ENCODE measurements at places on chromosomes 7 and 10.

DNA sequence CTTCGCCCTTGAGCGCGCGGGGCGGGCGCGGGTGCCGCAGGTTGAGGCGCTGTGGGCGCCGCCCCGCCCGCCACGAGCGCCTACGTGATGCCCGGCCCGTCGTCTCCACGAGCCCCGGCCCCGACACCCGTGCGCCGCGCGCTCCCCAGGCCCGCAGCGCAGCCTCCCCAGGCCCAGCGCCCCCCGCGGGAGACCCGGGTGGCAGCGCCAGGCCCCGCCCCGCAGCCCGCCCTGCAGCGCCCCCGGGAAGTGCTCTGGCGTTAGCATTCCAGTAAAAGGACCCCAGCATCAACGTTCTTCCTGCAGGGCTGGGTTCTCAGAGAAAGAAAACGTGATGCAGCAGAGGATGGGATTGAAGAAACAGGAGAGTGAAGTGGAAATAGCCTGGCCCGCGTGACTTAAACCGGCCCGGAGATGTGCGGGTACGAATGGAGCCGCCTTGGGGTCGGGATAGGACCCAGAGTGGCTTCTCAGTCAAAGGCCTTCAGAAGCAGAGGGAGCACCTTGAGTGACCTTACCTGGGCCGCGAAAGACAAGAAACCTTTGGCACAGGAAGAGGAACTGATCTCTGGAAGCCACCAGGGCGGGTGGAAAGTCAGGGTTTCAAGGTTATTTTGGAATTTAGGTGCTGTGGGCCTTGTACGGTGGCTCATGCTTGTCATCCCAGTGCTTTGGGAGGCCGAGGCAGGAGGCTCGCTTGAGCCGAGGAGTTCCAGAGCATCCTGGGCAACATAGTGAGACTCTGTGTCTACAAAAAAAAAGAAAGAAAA, 1.8 kb downstream of the PFKP start:
- peak; percentile 47 for DNase-seq

- DNase-seq, result no peak
Observed at GRCh38 chr7:157423348-157423747, 86.5 kb downstream of the DNAJB6 start.

DNA sequence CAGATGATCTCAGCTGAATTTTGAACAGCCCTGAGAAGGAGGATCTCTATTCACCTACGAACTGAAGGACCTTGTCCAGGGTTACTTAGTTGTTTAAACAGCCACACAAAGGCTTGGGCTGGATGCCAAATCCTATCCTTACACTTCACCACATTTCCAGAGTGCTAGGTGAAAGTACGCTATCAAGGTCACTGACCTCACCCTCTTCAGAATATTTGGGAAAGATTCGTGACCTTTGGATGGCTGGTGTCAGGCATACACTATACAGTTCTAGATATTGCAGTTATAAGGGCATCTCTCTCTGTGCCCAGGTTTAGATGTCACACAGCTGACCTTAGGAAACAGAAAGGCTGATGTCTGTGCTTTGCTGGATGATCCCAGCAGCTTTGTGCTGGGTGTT, 61.2 kb upstream of the ABLIM1 start:
- DNase-seq, result no peak

- DNase-seq, result no peak
Observed at GRCh38 chr7:149813254-149814035, 24.7 kb upstream of the ZNF862 start.

DNA sequence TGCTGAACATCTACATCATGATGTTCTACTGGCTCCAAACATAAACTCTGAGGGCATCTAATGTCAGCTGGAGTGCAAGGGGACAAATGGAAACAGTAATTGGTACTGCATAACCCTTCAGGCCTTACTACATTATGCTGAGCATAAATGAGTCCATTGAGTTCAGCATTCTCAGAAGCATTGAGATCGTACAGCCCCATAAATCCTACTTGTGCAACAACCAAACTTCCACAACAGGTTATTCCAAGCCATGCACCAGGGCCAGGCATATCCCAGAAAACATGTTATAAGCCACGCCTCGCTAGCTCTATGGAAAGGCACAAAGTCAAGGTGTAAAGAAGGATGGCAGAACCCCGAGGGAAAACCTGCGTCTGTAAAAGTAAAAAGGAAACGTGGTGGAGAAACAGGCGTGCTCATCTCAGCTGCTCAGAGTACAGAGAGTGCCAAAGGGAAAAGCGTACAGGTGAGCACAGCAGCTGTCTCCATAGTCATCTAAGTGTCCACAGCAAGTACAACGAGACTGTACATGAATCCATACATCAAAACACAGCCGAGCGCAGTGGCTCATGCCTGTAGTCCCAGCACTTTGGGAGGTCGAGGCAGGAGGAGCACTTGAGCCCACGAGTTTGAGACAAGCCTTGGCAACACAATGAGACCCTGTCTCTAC, 124.6 kb downstream of the PARD3 start:
- no peak for DNase-seq

DNA sequence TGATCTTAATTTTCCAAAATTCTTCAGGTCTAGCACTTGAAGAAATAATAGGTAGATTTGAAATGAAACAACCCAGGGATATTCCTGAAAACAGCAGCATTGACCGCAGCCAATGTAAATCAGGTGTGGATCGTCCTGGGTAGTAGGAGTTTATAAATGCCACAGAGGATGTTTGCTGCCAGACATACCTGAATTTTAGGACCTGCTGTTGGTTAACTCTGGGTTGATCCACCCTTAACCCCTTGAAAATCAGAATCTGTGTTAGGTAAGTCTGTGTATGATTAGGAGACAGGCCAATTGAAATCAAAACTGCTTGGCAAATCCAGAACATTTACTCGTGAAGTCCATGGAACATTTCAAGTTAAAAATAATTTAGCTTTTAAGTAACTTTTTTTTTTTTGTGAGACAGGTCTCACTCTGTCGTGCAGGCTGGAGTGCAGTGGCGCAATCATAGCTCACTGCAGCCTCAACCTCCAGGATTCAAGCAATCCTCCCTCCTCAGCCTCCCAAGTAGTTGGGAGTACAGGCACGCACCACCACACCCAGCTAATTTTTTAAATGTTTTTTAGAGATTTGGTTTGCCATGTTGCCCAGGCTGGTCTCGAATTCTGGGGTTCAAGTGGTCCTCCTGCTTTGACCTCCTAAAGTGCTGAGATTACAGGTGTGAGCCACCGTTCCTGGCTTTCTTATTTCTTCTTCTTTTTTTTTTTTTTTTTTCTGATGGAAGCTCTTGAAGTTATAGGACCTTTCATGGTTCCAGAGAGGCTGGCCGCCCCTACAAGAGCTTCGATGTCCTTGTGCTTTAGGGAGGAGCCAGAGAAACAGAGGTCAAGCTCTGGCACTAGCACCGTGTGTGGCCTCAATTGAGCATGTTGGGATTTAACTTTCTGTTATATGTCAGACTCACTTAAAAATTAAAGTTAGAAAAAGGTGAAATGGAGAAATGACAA, 2.0 kb downstream of the POR start:
- DNase-seq, result no peak

GRCh38 chr7:30082686-30083085, 52.1 kb upstream of the MTURN start:
- DNase-seq, result no peak

- no peak for DNase-seq
Observed at GRCh38 chr10:69733791-69734261, 67.9 kb upstream of the COL13A1 start.

- no peak for DNase-seq
Observed at GRCh38 chr10:34006471-34006870, 672.0 kb upstream of the NRP1 start.

DNA sequence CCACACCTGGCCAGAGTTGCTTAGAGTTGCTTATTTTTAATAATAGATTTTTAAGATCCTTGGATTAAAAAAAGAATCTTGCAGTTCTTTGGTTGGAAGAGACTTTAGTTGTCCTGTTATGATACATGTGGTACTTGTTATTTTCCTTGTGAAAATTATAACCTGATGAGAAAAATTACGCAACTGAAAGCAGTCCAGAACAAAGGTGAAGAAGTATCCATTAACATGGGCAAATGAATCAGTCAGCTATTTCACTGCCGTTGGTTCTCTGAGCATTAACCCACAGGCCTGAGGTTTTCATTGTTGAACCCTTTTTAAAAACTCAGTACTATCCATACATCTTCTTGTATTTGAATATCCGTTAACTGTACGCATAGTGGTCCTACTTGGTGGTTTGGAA, 68.2 kb downstream of the GALNT11 start:
- DNase-seq, result no peak

GRCh38 chr10:93652857-93653256, 40.5 kb downstream of the PDE6C start:
- DNase-seq, result no peak

DNA sequence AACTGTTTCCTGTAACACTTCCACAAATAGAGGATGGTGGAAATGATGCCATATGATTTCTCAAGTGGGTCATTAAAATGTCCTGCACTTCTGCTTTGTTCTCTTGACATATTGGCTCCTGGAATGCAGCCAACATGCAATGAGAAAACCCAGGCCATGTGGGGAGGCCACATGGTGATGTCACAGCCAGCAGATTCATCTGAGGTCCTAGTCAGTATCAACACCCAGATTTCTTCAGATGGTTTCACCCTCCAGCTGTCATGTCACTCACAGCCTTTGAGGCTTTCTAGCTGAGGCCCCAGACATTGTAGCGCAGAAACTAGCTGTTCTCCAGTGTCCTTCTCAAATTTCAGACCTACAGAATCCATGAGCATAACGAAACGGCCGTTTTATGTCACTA, 102.3 kb upstream of the NUPR2 start:
- no peak for DNase-seq

DNA sequence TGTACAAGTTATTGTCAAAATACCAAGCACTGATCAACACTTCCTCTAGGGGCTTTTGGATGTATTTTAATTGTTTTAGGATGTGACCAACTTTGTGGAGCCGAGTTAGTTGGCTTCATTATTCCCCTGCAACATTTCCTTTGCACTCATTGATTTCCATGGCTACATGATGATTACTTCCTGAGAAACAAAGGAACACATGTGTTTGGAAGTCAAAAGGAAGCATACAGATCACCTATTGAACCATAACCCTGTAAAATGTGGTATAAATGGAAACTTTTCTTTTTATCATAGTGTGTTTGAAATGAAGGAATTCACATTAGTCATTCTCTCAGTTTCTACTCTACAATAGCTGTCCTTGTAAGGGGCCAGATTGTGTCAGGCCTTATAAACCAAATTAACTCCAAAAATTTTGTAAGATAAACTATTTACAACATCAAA, 32.2 kb upstream of the EXOC6 start:
- no peak for DNase-seq

- no peak for DNase-seq
Observed at GRCh38 chr7:122600042-122600441, 98.9 kb downstream of the RNF133 start.

DNA sequence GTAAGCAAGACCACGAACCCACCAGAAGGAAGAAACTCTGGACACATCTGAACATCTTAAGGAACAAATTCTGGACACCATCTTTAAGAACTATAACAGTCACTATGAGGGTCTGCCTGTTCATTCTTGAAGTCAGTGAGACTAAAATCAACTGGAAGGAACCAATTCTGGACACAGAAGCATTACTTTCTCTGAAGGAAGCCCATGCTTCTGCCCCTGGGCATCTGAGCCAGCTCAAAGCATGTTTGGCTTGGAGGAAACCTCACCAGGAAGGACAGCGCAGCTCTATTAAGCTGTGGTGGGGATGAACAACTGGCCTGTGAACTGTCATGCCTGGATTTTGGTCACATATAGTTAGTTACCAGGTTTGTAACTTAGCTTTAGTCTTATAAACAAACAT, 132.4 kb upstream of the GDF10 start:
- no peak for DNase-seq

- no peak for DNase-seq
Observed at GRCh38 chr10:65570143-65571010, 1355.5 kb upstream of the LRRTM3 start.

DNA sequence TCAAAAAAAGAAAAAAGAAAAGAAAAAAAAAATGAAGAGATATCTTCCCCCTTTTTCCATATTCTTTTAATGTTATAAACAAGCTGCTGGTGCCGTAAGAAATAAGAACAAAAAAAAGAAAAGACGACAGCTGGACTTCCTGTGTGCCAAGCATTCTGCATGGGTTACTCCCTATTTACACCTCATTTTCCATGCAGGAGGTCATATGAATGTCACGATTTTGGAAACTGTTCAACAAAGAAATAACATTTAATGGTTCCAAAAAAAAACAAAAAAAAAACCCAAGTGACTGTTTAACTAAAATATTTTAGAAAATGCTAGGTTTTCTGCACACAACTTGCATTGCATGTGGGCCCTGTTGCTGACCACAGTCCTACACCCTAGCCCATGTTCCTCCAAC, 159.3 kb downstream of the TNS3 start:
- no peak for DNase-seq

DNA sequence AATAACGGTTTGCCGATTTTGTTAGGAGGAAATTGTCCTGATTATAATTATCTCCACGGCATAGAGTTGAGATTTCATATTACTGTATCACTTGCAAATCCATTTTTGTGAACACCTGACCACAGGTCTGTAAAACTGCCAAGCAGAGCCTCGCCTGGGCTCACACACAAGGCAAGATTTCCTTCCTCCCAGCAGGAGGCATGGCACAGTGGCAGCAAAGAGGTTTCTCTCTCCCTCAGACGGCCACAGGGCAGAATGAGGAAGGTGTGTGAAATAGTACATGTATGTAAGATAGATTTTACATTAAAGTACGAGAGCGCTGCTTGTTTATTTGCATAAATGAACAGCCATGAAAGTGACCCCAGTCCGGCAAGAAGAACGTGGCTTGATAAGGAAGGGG, 130.1 kb downstream of the CELF2 start:
- no peak for DNase-seq

- no peak for DNase-seq
Observed at GRCh38 chr7:98283127-98283886, 1.8 kb downstream of the BRI3 start.

All from germinal center (tissue), 1 donor.